ENCODE measurements at places on chromosomes 11 and 22.

- no peak for DNase-seq
These were observed 1.8 kb downstream of the GAS2 start for GRCh38 chr11:22668005-22668796.

DNA sequence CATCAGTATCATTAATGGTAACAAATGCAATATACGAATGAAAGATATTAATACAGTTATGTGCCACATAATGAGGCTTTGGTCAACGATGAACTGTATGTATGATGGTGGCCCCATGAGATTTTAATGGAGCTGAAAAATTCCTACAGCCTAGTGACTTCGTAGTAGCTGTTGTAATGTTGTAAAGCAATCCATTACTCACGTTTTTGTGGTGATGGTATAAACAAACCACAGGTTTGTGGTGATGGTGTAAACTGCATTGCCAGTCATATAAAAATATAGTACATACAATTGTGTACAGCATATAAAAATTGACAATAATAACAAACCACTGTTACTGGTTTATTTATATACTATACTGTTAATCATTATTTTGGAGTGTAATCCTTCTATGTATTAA lies 27.4 kb upstream of the GRIA4 start:
- no peak for DNase-seq

- no peak for DNase-seq
These were observed 21.1 kb upstream of the SLC5A12 start for GRCh38 chr11:26742966-26743365.

- no peak for DNase-seq
These were observed 24.0 kb downstream of the PISD start for GRCh38 chr22:31637891-31638618.

DNA sequence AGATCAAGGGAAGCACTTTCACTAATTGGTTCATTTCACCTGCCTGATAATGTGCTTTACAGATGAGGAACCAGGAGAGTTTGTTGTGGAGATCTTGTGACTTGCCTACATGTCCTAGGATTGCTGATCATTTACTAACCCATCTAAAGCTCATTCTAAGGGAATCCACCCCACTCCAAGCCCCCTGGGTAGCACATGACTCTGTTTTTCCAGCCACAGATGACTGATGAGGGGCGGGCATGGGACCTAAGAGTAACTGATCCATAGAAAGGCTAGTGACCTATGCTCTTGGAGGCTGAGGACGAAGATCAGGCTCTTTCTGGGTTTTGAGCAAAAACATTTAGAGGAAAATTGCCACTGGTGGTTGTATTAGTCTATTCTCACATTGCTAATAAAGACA lies 378.1 kb downstream of the CADM1 start:
- DNase-seq = no peak

DNA sequence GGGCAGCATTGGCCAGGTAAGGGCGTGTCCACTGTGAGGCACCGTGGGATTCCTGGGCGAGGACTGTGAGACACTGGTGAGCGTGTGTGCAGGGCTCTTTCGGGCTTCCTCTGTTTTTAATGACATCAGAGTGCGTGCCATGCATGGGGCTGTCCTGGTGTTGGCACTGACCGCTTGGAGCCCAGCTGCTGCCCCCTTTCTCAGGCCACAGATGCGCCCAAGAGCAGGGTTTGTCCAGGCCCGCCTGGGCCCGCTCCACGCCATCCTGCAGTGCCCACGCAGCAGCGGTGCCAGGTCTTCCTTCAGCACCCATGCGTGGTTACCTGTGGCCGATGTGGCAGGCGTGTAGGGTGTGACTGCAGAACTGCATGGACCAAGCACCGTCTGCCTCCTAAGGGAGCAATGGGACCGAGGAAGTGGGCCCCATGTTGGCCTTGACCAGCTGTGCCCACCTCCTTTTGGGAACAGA lies 72.3 kb upstream of the SEPTIN5 start:
- DNase-seq = no peak

DNA sequence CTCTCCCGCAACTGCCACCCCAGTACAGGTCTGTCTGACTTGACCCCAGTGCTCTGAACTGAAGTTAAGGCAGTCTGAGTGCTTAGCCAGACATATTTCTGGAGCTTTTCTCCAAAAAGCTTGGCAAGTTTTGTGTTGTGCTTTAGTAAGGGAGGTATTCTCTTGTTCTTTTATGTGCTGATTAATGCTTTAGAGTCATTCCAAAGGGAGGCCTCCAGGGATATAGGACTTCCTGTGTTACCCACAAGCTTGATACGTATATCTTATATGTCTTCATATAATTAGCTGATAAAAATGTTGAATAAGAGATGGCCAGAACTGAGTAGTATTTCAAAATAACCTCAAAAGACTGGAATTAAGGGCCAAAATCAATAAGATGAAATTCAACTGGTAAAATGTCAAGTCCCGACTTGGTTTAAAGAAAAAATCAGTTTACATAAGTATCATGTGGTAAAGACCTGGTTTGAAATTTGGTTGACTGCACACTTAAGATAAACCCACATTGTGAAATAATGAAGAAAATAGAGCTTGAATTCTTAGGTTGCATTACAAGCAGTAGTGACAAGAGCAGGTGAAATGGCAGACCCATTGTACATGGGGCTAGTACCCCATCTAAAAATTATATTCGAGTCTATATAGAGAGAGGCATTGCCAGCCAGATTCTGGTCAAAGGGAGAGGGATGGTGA lies 226.9 kb downstream of the SNX19 start:
- DNase-seq = no peak

GRCh38 chr11:116325247-116325646 lies 447.5 kb downstream of the BUD13 start:
- no peak for DNase-seq

- DNase-seq = no peak
These were observed 123.9 kb downstream of the MPPED1 start for GRCh38 chr22:43535741-43536140.

DNA sequence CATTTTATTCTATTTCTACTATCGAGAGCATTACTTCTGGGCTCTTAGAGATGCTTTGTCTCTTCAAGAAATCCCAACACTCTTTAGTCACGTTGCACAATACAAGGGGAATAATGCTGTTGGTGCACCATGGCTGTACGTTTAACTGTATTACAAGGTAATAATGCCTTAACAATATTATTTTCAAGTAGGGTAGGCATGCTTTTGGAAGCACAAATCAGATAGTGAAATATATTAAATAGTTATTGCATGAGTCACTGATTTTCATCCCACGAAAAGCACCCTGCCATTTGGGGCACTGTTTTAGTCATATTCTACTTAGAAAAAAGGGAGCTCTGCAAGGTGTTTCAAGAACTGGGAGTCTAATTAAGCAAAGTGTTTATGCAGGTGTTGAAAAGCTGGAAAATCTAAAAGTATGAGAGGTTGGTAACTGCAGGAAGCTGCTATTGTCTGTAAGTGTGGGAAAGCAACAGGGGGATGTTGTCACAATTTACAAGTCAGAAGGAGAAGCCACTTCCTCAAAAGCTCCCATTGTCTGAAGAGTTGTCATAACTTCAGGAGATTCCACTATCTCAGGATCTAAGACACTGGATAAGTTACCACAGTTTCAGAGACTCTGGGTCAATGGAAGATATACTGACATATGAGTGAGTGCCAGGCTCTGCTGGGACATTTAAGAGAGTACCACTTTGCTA lies 218.2 kb downstream of the JRKL start:
- no peak for DNase-seq

- peak; percentile 65 for DNase-seq
These were observed 17.7 kb upstream of the THRSP start for GRCh38 chr11:78045851-78046485.

- no peak for DNase-seq
These were observed 49.8 kb downstream of the OSBPL5 start for GRCh38 chr11:3115321-3115720.

DNA sequence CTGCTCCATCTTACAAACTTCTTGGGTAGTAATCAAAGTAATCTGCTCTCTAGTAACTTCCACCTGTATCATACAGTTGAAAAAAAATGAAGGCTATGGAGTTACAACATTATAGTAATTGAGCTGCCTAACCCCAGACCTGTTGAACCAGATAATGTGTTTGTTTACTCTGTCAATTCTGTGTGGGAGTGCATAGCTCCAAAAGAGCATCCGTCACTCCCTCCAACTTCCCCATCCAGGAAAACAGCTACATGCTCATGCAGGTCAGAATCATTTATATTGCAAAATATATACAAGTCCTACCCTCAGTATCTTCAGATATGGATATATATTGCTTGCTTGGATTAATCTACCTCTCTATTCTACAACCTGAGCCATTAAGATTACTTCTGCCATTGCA lies 244.0 kb upstream of the ANO5 start:
- no peak for DNase-seq

- DNase-seq = no peak
These were observed 90.2 kb downstream of the SEZ6L start for GRCh38 chr22:26259510-26259909.

DNA sequence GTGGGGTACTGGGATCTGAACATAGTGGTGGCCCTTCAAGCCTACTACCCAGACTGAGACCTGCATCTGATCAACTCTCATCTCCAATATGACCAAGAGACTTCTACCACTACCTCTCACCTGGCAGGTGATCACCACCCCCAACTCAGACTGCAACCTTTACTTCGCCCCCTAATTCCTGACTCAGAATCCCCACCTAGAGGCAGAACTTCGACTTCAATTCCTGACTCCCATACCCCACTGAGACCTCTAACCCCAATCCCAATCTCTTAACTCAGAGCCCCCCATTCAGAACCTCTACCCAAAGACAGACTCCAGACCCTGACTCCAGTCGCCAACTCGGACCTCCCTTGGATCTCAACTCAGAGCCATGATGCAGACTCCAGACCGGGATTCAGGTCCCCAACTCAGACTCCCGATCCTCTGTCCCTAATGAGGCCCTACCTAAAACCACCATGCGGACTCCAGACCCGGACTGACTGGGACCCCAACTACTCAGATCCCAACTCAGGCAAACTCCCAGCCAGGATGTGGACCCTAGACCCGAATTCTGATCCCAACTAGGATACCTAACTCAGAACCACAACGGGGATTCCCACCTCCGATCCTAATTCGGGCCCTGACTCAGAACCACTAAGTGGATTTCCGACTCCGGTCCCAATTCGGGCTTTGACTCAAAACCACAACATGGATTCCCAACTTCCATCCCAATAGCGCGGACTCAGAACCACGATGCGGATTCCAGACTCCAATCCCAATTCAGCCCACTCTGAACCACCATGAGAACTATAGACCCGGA lies 1.2 kb downstream of the KCNQ1OT1 start:
- DNase-seq = no peak

DNA sequence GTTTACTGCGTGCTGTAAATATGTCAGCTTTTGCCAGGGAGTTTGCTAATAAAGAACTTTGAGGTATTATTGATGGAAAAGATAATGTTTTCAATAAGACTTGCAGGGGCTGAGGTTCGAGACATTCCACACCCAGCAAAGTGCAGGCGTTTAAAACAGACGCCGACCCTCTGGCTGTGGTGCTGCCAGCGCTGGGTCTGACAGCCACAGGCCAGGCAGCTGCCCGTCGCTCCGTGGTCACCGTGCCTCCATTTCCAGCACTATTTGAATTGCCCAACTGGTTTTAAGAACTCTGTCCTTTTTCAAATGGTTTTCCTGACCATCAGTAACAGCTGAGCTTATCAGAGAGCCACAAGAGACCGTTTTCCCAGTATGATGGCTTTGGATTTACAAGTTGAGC lies 28.1 kb upstream of the ALX4 start:
- no peak for DNase-seq

DNA sequence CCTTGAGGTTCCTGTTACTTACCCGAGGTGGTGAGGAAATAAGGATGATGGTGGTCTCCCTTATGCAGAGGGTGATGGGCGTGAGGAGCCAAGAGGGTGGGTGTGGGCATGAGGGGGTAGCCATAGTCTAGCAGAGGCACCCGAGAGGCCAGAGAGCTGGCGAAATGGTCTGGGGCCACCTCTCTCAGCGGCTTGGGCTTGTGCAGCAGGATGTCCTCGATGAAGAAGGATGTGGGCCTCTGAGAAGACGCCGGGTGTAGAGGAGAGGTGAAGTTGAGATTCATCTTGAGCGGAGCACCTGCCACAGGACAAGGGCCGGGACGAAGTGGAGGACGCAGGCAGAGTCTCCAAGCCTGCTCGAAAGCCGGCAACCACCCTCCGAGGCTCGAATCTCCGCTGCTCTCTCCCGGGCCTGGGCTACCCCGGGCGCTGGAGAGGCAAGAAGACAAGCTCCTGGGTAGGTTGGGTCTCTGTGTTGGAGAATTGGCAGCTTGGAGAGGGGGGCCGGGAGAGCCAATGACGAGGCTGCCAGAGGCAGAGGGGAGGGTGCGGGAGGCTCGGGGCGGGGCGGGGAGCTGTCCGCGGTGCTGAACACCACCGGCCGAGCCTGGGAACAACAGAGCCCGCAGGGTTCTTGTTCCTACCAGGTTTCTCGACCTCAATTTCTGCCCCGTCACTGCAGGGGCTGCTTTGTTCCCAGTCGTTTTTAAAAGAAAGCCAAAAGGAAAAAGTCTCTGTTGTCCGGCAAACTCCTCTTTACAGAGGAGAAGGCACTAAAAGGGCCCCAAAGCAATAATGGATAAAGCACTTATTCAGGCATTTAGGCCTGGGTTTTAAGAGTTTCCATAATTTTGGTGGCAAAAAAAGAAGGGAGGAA lies at the start of gene BSX:
Gene BSX (minus strand): TSS at position 447 of the 877 bp plus-strand sequence. CDS start 163 bp downstream, at position 284.
- DNase-seq = peak; percentile 16

GRCh38 chr11:3222003-3222855 lies 3.6 kb upstream of the MRGPRG start:
- no peak for DNase-seq

DNA sequence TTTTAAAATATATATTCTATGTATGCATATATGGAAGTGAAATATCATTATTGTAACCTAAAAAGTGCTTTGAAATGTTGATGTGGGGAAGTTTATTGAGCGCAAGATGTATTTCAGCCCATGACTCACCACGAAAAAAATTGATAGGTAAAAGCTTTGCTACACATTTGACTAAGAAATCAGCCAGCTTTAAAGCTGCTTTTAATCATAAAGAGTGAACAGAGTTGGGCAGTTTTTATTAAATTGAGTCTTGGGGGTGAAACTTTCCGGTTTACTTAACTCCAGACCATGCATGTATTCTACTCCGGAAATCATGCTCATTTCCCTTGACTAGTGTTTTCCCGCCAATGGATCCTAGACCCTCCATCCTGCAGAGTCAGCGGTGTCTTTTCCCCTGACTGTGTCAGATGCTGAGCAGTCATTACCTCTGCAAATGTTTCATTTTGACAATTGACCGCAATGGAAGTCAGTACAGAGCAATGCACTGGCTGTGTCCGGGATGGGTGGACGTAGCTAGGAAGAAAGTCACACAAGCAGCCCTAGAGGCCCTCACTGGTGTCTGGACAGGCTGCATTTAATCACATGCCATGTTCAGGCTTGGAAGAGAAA lies 47.2 kb upstream of the MPEG1 start:
- no peak for DNase-seq

- no peak for DNase-seq
These were observed 93.4 kb downstream of the NTM start for GRCh38 chr11:131463649-131464425.

DNA sequence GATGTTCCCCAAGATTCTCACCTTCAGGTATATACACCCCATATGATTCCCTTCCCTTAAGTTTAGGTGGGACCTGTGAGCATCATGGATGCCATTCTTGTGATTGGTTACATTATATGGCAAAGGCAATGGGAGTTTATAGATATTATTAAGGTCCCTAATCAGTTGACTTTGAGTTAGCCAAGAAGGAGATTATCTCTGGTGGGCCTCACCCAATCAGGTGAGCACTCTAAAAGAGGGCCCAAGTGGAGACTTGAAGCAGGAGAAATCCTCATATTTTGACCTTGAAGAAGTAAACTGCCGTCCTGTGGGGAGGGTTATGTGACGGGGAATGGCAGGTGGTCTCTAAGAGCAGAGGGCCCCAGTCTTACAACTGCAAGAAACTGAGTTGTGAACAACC lies 94.2 kb downstream of the HSD17B12 start:
- no peak for DNase-seq

GRCh38 chr22:19127329-19128008 lies 3.6 kb upstream of the TSSK2 start:
- DNase-seq = no peak

Measured in T follicular helper cell (primary cell).